Heart right ventricle (tissue), 16 donors: ENCODE measurements at places on chromosomes 4 and X. TPM values are rescaled to one million over a fixed set of nuclear protein-coding genes. Genes with fewer than 3 reads are reported as not detected.

- no peak for DNase-seq
Observed at GRCh38 chr4:6309777-6310176, 40.1 kb downstream of the WFS1 start.

DNA sequence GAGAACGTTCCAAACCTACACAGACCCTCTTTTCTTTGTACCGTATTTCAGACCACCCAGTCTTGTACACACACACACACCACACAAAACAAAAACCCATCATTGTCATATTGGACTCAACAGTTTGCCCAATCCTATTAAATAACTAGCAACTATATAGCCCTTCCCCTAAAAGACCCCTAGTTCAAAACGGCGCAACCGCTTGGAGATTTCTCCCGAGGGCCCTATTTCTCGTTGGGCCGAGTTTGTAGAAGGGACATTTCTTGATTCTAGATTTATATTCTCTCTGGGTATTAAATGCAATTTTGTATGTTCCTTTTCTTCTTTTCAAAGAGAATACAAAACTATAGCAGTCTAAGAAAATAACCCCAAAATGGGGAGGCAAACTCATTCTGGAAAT lies 547 bp upstream of the PDGFRA start:
- no peak for DNase-seq

DCLK2 gene
- total RNA-seq: 23.4 TPM

- DNase-seq: no peak
Observed at GRCh38 chr4:151721466-151721865, 39.3 kb downstream of the GATB start.

GRCh38 chrX:38409289-38409688 lies 56.9 kb downstream of the OTC start:
- peak; percentile 3 for DNase-seq

DNA sequence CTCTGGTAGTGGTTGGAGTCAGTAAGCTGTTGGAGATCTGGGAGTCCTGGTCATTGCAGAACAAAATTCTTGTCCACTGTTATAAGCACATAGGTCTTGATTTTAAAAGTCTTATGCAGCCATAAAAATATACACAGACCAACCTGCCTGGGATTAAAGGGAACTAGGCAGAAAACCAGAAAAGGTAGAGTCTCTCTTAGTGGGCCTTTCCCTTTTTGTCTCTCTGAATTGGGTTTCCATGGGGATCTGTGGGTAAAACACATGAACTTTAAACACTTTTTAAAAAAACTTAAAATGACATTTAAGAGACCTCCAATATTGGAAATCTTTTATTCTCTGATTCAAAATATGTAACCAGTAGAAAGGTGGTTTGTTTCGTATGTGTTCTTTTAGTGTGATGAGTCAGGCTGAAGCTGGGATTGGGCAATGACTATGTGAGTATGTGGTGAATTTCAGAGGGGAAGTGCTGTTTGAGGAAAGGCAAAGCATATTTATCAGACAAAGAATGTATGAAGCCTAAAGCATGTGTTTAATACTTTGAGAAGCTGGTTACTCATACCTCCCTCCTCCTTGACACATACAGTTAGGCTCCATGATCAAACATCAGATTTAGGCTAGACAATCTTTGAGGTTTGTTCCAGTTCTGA lies 29.6 kb downstream of the SLC16A2 start:
- no peak for DNase-seq

- peak; percentile 6 for DNase-seq
Observed at GRCh38 chrX:19867411-19867732, 20.0 kb downstream of the SH3KBP1 start.

DNA sequence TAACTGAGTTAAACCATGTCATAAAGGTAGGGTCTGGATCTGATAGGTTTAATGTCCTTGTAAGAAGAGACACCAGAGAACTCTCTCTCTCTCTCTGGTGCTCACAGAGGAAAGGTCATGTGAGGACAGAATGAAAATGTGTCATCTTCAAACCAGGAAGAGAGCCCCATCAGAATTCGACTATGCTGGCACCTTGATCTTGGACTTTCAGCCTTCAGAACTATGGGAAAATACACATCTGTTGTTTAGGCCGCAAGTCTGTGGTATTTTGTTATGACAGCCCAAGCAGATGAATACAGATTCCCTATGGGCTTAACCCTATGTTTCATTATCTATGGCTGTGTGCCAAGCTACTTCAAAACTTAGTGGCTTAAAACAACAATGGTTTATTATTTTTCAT lies 105.5 kb upstream of the DDIT4L start:
- no peak for DNase-seq

DNA sequence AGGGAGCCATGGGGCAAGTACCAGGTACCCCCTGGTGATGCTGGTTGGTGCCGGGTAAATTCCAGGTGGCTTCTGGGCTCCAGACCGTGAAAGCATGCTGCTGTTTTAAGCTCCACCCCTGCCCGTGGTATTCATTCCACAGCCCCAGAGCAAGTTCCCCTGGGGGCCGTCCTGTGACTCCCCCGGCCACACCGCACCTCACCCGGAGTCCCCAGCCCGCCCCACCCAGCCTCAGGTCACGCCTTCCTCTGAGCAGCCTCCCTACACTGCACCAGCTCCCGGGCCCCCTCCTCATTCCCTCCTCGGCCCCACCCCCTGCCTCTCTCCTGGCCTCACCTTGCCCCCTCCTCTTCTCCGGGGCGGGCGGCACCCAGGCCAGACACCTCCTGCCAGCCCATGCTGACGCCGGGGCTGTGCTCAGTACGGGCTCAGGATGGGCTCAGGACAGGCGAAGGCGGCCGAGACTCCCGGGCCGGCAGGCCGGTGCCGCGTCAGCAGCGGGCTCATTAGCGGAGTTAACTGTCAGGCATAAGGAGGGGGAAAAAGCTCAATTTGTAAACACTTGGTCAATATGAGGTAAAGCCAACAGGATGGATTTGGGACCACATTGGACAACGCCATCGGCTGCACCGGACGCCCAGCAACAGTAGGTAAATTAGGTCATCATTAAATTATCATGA lies 127.4 kb downstream of the FAM53A start:
- no peak for DNase-seq

DNA sequence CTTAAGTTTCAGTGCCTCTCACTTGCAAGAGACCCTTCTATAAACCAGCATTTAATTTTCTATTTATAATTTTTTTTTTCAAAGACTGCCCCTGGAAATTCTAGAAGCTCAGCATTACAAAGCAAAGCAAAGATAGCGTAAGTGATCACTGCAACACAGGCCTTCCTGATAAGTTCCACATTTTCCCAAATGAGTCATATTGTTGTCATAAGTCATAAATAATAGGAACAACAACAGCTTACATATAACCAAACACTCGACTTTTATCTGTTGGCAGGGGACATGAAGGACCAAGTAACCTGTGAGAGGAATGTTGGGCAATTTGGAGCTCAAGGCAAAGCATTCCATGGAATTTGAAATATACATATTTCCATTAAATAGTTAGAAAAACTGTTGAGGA lies 815.5 kb downstream of the DMD start:
- DNase-seq: no peak

NPFFR2 gene
- total RNA-seq: not detected

GPR50 gene
- total RNA-seq: not detected

GRCh38 chr4:151681085-151681484 lies 79.7 kb downstream of the GATB start:
- no peak for DNase-seq

DNA sequence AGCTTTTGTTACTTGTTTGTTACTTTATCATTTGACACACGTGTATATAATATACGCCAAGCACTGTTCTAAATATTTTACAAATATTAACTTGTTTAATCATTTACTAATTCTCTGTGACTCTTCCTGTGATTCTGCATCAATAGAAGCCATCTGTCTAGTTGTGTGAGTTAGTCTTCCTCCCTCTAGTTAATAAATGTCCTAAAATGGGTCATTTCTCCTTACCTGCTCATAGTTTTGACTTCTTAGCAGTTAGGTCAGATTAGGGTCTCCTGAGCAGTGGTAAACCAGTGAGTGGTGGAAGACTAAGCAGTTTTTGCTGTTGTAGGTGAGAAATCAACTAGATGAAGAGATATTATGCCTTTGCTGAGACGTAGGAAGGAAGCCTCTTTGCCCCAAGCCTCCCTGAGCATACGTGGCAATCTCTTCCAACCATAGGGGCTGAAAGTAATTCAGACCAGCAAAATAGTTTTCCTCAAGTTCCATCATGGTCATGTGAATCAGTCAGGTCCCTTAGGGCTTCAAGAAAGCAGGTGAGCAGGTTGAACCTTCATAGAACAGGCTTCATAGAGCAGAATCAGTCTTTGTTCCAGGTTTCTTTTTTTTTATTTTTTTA lies 38.7 kb upstream of the THOC2 start:
- no peak for DNase-seq

RNF212 gene
- 0.28 TPM for total RNA-seq

DNA sequence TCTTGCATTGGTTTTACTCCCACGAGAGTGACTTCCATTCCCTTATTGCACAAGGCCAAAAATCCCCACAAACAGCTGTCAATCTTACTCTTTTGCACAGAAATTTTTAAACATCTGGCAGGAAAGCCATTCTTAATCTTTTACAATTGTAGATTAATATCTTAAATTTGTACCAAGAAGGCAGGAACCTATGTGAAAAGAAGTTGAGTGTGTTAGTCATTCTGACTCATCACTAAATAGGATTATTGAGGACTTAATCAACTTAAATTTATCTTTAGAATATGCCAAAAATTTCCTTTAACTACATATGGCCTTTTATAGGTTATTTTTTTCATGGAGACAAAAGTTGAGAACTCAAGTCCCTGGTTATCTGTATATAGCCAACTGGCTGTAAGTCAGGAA lies 49.0 kb upstream of the VEGFC start:
- DNase-seq: no peak

DNA sequence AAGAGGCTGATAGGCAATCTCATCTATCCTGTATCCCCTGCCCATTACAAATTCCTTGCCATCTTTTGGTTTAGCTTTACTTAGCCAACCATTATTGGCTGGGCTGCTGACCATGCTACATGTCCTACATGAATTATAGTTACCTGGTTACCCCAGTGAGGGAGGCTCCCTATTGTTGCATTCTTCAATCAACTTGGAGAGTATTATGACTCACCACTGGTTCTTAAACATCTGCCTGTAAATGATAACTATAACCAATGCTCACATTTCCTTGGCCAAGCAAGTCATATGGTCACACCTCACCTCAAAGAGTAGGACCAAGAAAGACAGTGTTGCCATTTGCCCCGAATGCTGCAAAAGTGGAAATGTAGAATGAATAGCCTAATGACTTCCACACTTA lies 297.6 kb downstream of the IL15 start:
- DNase-seq: no peak

C4orf54 gene
- 0.68 TPM for total RNA-seq

GRCh38 chr4:82373486-82373815 lies 340 bp downstream of the HNRNPD start:
- no peak for DNase-seq

DNA sequence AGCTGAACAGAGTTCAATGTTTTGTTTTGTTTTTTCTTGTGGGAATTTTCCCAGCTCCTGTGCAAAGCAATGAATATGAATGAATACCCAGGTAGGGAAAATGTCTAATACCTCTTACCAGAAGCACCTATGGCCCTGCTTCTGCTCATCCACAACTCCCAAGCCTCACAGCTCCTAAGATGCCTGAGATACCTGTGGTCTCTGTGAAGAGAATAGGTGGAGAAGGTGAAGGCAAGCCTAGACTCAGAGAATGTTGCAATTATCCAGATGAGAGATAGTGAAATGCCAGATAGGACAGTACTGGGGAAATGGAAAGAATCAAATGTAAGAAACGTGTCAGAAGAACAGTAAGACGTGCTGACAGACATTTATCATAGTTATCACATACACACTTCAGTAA lies 70.2 kb upstream of the NOCT start:
- DNase-seq: no peak

GRCh38 chr4:153252122-153252521 lies 47.9 kb downstream of the TRIM2 start:
- DNase-seq: no peak

SGMS2 gene
- total RNA-seq: 14.3 TPM

CXCL1 gene
- 1.1 TPM for total RNA-seq

NEIL3 gene
- 0.36 TPM for total RNA-seq
